KBM-7 (cell line): ENCODE measurements at places on chromosomes 12 and 14.

GRCh38 chr14:38547961-38548490 lies 292.1 kb upstream of the CLEC14A start:
- peak; percentile 1 for DNase-seq

DNA sequence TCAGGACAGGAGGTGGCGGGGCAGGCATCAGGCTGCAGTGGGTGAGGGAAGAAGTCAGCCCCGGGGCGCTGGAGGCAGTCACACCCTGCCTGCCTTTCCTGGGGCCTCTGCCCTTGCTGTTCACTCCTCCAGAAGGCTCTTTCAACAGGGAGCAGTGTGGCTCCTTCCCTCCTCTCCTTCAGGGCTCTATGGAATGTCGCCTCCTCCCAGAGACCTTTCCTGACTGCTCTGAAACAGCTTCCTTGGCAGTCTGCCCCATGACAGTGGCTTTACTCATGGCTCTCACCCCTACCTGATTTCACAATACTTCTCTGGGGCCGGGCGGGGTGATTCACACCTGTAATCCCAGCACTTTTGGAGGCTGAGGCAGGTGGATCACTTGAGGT lies 7.1 kb downstream of the RHOF start:
- DNase-seq, result no peak

GRCh38 chr14:97036086-97036852 lies 239.1 kb downstream of the VRK1 start:
- no peak for DNase-seq

- DNase-seq, result no peak
These were observed 47.7 kb downstream of the BCL11B start for GRCh38 chr14:99224116-99224910.

DNA sequence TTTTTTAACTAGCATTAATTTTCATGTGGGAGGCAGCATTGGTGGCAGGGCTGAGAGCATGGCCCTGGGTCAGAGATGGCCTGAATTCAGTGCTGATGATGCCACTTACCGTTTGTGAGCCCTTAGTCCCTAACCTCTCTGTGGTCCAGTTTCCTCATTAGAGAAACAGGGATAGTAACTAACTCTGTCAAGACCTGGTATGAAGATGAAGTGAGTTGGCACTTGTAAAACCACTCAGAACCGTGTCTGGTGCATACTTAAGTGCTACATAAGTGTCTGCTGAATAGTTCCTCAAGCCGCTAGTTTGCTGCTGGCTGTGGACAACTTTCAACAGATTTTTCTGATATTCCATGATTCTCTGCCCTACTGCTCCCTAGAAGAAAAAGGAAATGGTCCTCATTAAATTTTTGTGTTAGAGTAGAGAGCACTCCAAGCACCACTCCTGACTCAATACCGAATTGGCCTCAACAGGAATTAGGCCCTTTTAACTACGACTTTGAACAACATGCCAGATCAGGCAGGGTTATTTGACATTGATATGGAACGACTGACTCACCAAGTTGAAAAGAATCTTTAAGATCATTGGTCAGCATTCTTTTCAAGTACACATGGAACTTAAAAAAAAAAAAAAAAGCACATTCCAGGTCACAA lies 250.2 kb downstream of the ANO2 start:
- no peak for DNase-seq

DNA sequence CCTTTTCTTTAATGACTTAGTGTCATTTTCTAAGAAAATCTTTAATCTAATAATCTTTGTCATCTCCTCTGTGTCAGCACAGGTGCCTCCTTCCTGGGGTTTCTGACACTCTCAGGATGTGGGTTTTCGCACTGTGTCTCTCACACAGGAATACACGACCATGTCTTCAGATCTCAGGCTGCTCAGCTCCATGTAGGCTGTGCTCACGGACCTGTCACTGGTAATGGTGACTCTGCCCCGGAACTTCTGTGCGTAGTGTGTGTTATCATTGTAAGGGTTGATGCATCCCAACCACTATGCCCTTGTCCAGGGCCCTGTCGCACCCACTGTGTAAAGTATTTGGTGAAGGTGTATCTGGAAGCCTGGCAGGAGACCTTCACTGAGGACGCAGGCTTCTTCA lies 647.8 kb downstream of the TMEM121 start:
- no peak for DNase-seq
